Neural crest cell (in vitro differentiated cells): ENCODE measurements at places on chromosomes 11 and 22.

DNA sequence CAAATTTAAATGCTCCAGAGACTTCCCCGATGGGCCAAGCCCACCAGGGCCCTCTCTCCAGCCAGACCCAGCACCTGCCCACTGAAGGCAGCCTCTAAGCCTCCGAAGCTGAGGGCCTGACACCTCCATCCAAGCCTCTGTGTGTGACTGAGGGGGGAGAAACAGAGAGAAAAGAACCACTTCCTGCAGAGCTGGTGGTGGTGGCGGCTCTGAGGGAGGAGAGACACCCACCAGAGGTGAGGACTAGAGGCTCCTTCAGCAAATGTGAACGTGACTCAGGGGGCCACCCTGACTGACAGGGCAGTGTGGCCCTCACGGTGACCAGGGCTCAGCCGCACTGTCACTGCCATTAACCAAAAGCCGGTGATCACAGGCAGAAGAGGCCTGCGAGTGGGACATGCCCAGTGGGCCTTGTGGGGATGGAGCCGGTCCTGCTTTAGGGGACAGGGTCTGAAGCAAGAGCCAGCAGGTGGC, 31.0 kb upstream of the CD5 start:
- no peak for DNase-seq

GRCh38 chr22:37345863-37346504, 63.7 kb downstream of the CYTH4 start:
- DNase-seq: no peak

DNA sequence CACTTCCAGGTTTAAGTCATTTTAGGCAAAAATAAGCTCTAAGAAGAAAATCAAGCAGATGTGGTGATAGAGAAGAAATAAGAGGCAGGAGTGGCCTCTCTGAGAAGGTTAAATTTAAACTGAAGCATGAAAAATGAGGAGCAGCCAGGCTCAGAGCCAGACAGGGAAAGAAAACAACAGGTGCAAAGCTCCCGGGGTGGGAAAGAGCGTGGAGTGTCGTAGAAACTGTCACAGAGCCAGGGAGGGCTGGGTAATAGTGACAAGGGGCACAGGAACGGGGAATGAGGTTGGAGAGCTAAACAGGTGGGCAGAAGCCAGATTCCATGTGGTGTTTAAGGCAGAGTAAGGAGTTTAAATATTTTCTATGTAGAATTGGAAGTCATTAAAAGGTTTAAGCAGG, 132.1 kb upstream of the BLID start:
- DNase-seq: no peak

GRCh38 chr22:41799486-41800347, 762 bp upstream of the CCDC134 start:
- DNase-seq: peak; percentile 5

GRCh38 chr11:75639762-75640181, 29.1 kb downstream of the MAP6 start:
- DNase-seq: peak; percentile 17

GRCh38 chr11:36123336-36124101, 165.7 kb downstream of the COMMD9 start:
- DNase-seq: no peak

DNA sequence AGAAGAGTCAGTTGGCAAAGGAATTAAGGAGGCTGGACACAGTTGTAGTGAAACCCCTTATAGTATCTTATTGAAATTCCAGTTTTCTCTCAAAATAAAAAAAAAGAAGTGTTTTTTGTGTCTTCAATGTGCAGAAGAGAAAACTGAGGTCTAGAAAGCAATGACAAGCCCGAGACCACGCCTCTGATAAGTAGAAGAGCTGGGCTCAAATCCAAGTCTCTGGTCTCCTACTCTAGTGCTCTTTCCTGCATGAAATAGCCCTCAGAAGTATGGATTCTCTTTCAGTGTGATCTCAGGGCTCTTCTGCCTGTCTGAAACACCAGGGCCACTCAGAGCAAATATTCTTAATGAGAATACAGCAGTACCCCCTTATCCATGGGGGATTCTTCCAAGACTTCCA, 200.9 kb downstream of the KIF18A start:
- DNase-seq: no peak
